Stimulated activated CD4-positive, alpha-beta T cell treated with anti-CD3 and anti-CD28 coated beads, Interleukin-1b, Interleukin-23, amount 100 ng/mL, for 24 hours (primary cell): ENCODE measurements at places on chromosomes 12 and 14.

DNA sequence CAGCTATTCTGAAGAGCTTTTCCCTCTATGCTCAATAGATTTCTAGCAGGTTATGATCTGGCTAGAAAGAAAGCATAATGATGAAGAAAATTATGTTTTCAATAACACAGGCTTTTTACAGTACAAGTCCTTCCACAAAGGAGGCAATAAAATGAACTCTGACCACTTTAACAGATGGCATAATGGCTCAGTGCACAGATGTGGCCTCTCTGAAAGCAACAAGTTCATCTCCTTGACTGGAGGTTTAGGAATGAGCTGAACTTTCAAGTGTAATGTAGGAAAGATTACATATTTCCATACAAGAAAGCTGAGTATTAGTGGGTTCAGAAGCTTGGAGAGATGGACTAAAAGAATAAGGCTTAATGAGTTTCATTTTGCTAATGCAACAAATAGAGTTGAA is 147.4 kb downstream of the EFCAB11 start:
- DNase-seq: no peak

DNA sequence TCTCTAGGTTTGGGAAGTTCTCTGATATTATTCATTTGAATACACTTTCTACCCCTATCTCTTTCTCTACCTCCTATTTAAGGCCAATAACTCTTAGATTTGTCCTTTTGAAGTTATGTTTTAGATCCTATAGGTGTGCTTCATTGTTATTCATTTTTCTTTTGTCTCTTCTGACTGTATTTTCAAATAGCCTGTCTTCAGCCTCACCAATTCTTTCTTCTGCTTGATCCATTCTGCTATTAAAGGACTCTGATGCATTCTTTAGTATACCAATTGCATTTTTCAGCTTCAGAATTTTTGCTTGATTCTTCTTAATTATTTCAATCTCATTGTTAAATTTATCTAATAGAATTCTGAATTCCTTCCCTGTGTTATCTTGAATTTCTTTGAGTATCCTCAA is 199.2 kb downstream of the CRADD start:
- no peak for DNase-seq

GRCh38 chr12:69919495-69919894 is 94.5 kb downstream of the MYRFL start:
- no peak for DNase-seq

- no peak for DNase-seq
These were observed 43.4 kb downstream of the GABARAPL1 start for GRCh38 chr12:10256064-10256463.

DNA sequence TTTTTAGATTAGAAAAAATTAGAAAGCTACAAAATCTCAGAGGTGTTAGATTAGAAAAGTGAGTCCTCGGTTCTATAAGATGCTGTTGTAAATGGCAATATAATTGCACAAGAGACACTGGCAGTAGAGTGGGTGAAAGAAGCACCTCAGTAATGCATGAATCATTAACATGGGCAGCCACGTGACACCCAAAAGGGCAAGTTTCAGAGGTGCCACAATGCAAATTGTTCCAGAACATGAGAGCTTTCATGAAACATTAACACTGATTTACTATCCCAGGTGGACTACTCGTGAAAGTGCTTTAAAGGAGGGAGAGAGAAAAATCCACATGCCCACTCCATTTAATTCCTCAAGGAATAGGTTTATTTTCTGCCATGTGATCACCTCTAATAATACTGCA is 108.4 kb downstream of the PTPRR start:
- no peak for DNase-seq

DNA sequence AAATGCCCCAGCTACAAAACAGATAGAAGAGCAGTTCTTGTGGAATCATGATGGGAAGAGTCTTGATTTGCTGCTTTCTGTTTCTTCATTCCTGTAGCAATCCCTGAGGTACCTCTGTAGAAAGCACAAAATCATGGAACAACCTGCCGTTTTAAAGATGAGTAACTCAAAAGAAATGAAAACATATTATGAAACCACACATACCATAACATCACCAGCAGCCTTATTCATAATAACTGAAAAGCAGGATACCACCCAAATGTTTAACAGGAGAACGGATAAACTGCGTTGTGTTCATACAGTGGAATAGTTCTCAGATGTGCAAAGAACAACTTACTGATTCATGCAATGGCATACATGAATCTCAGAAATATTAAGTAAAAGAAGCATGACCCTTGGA is 188.1 kb downstream of the RGS6 start:
- DNase-seq: no peak

DNA sequence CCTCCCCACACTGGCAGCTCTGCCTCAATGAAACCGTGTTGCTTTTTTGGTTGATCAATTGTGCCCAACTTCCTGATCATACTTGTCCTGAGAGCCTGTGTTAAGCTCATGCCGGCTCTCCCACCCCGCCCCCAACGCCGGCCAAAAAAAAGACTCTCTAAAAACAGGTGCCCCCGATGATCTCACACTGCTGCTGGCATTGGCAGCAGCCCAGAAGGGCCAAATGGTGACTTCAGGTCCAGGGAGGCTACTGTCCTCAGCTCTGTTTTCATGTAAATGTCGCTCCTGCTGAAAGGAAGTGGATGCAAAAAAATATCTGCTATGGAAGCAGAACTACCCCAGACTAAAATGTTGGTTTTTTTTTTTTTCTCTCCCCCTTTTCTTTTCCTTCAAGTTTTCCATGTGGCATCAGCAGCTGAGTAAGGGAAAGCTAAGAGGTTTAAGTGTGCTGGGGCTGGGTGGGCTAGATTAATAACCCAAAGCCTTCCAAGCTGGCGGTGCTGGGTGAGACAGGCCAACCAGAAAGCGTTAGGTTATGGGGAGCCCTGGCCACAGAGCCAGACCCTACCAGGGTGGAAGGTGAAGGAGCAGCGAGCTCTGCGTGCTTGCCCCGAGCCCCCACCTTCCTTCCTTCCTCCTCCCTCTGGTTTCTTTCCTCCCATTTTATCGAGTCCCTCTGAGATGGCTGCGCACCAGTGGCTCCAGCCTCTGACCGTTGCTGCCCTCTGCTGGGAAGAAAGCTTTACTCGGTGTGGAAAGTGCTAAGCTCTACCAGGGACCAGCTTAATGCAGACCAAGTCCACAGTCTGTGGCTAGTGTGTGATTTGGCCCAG is 396.1 kb downstream of the NRXN3 start:
- DNase-seq: peak; percentile 59

- no peak for DNase-seq
These were observed 707 bp upstream of the MED6 start for GRCh38 chr14:70601162-70601561.

- DNase-seq: no peak
These were observed 13.3 kb downstream of the CPM start for GRCh38 chr12:68919581-68920239.

DNA sequence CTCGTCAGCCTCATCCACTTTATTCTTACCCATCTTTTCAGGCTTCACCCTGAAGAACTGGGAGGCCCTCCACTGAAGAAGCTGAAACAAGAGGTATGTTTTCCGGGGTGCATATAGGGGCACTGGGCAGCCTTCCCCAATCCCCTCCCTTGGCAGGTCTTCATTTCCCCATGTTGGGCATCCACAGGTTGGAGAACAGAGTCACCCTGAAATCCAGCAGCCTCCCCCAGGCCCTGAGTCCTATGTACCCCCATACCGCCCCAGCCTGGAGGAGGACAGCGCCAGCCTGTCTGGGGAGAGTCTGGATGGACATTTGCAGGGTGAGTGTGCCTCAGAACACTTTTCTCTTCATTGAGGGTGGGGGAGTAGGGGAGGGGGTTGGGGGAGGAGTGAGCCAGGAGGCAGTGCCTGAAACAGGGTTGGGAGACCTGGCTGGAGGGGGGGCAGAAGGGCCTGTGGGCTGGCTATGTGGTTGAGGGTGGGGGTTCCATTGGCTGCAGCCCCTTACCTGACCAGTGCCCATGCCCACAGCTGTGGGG is 4.0 kb downstream of the NAB2 start:
- DNase-seq: no peak

GRCh38 chr12:75419841-75420240 is 29.0 kb downstream of the GLIPR1L2 start:
- DNase-seq: no peak

DNA sequence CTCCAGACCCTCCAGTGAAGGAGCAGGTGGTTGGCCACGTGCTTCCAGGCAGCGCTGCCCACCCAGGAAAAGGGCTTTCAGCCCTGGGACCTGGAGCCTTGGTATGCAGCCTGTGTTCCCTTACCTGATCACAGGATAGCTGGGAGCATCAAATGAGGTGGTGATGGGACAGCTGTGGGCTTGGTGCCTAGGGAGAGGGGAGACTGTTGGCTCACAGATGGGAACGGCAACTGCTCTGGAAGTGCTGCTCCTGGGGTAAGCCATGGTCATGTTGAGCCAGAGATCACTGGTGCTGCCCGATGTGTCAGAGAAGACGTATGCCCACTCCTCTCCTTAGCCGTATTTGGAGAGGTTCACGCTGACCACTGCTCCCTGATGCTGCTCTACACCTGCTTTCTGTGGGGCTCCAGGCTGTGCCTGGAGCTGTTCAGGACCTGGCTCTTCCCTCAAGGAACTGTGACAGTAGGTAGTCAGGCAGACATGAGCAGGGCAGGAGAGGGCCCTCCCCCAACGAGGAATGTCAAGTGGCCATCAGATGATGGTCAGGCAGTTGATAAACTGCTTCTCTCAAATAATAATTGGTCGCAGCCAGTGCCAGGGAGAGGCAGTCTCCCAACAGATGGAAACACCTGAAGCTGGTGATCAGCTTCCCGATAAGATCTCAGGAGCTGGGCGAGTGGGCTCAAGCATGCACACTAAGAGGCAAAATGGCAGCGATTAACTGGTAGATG is 2.8 kb upstream of the CYP46A1 start:
- no peak for DNase-seq

DNA sequence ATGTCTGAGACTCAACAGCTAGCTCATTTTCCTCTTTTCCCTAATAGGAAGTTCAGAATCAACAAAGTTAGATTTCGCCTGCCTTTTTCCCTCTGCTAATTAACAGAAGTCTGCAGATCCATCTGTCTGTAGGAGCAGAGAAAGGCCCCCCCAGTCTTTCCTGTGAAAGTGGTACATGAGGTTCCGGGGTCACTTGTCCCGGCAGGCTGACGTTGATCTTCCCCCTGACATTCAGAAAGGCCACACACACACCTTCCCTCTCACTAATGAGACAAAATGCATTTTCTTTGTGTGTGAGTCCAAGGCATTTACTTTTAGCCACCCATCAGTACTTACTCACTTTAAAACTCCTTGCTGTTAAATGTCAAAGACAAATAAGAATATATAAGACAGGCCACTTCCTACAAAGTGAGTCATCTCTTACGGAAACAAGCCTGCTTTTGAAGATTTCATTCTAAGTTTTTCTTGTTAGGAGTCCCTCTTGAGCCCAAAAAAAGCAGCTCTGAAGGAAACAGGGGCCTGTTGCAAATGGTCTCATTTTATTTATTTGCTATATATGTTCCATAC is 138.7 kb downstream of the TTC7B start:
- DNase-seq: no peak

DNA sequence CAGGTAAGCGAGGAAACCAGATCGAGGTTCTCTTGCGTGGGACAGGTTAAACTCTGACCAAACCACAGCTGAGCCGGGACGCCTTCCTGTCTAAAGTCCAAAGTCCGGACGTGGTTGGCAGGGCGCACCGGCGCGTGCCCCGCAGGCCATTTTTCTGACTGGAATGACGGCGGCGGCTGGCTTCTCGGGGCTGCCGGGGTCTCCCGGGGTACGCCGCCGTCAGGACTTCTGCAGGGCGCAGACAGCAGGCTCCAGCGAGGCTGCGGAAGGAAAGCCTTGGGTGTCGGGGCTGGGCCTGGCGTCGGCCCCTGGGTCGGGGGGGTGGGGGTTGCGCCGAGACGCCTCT is 32.8 kb downstream of the MIA2 start:
- no peak for DNase-seq

- no peak for DNase-seq
These were observed 79.0 kb downstream of the TMX1 start for GRCh38 chr14:51318813-51319597.

- no peak for DNase-seq
These were observed 50.0 kb upstream of the CERS5 start for GRCh38 chr12:50217202-50217601.

DNA sequence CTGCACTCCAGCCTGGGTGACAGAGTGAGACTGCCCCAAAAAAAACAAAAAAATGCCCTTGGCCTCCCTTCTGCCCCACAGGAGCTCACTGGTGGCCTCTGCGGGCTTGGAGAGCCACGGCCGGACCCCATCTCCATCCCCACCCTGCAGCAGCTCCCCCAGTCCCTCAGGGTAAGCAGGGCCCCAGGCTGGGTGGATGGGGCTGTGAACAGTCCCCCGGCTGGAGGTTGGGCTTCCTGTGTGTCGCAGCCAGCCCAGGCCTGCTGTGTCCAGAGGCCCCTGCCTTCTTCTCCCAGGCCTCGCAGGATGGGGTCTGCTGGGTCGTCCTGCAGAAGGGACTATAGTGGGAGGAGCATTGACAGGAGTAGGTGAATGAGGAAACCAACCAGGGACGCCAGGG is 15.4 kb upstream of the PUS1 start:
- no peak for DNase-seq

GRCh38 chr12:108855284-108856169 is 1.9 kb downstream of the SSH1 start:
- DNase-seq: no peak
